Spinal cord (tissue), 10 donors: ENCODE measurements at places on chromosomes 2 and 18. TPM values are rescaled to one million over a fixed set of nuclear protein-coding genes. Genes with fewer than 3 reads are reported as not detected.

The REG1B gene
- polyA plus RNA-seq: not detected

The REG3G gene
- not detected for polyA plus RNA-seq

The C1QL2 gene
- 0.48 TPM for polyA plus RNA-seq

The ZNF236 gene
- polyA plus RNA-seq: 7.6 TPM

The SOCS6 gene
- 19.0 TPM for polyA plus RNA-seq

The RNF125 gene
- 6.6 TPM for polyA plus RNA-seq
